Dorsolateral prefrontal cortex (tissue), 122 donors: ENCODE measurements at places on chromosomes 1 and 21.

DNA sequence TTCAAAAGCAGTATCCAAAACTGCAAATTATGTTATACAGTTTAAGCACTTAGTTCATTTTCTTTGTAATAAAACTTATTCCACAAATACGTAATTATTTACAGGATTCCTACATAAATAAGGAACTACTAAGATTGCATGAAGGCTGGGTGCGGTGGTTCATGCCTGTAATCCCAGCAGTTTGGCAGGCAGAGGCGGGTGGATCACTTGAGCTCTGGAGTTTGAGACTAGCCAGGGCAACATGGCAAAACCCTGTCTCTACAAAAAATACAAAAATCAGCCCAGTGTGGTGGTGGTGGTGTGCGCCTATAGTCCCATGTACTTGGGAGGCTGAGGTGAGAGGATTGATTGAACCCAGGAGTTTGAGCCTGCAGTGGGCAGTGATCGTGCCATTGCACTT, 69.3 kb downstream of the POU2F1 start:
- DNase-seq: no peak

GRCh38 chr1:211482306-211482705, 9.7 kb downstream of the RD3 start:
- DNase-seq: no peak

- no peak for DNase-seq
These were observed 596 bp downstream of the CD247 start for GRCh38 chr1:167517535-167518330.

DNA sequence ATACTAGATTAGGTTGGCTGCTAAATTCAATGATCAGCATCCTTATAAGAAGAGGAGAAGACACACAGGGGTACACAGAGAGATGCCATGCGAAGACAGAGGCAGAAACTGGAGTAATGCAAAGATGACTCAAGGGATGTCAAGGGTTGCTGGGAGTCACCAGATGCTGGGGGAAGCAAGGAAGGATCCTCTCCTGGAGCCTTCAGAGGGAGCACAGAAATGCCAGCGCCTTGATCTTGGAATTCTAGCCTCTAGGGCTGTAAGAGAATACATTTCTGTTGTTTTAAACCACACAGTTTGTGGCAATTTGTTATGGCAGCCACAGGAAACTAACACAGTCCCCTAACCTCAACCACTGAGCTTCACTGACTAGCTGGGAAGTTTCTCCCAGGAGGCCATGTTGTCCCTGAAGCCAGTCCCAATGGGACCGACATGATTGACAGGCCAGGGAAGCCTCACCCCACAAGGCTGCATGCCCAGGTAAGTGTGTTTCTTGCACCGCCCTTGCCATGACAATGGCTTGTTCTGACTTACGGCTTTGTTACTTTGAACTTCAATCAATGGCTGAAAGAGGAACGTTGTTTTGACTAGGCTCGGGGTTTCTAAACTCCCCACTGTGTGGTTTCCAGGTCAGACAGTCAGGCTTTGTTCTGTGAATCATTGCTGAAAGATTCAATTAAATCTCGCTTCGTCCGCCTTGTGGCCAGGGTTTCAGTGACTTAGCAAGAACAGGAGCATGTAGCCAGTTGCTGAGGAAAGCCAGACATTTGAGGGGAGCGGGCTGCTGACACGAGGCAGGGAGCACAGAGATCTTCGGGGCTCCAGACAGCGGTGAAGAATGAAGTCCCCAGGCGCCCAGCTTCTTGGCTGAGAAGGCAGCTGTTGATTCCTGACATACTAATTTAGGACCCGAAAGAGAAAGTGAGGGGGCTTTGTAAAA, 62.3 kb downstream of the RUNX1 start:
- DNase-seq: no peak

DNA sequence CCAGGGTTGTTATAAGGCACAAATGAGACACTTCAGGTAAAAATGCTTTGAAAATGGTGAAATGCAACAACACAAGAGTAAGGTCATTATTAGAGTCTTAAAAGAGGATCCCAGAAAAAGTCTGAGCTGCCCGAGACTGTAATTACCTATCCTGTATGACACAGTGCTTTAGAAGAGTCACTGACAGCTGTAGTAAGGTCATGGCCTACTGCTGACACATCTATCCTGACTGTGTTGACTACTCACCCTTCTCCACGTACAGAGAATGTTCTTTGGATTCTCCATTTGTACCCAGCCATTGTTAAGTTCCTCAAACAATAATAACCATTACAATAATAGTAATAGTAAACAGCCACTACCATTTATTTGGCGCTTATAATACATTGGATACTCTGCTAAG, 104.4 kb downstream of the CACHD1 start:
- no peak for DNase-seq

GRCh38 chr21:45126204-45126626, 51.8 kb downstream of the ADARB1 start:
- no peak for DNase-seq

- no peak for DNase-seq
These were observed 441 bp downstream of the PPT1 start for GRCh38 chr1:40096646-40096976.

DNA sequence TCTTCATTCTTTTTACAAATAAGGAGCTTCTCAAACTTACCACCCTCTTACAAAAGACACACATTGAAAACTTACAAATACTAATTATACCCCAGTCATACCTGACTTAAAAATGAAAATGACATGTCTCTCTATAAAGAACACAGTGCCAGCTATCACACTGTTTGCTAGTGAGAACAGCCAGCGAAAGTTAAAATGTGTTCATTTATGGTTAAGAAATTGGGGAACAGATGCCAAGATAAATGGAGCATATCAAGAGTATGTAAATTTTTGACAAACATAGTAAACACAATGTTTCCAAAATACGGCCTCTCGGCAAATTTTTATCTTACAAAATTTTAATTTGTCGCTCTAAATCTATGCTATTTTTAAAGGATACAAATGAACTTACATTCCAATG, 1422.9 kb downstream of the KCNT2 start:
- DNase-seq: no peak

- no peak for DNase-seq
These were observed 660 bp upstream of the RD3 start for GRCh38 chr1:211492511-211493132.

DNA sequence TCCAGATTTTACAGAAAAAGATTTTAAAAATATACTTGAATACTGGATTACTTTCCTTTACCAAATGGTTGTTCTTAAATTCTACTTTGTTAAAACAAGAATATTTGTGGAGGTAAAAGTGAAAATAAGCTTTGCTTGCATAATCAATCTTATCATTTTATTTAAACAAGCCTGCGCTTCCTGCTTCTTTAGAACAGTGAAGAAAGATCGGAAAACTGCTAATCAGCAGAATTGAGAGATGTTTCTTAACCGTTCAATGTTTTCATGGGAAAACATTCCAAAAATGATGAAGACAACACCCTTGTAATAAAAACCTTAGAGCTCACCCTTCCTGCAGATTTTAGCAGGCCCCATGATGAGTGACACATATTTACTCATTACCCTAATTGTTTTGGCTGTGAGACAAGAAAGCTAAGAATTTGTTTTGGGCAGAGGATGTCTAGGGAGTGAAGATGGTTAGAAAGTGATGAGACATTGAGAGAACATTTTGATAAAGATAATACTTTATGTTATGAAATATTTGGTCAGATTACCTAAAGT, 72.6 kb downstream of the TPR start:
- DNase-seq: no peak

DNA sequence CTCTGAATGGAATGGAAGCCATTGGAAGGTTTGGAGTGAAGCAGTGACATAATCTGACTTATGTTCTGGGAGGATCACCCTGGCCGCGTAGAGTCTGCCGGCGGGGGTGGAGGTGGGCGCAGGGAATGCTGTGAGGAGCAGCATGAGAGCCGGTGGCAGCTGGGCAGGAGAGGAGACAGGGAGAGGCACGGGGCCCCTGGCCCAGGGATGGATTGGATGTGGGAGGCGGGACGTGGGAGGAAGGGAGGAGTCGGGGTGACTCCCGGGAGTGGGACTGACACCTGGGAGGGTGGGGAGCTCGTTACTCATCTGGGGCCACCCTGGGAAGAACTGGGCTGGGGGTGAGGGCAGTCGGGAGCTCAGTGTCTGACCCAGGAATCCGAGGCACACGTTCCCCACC, 10.4 kb upstream of the KCNAB2 start:
- no peak for DNase-seq

DNA sequence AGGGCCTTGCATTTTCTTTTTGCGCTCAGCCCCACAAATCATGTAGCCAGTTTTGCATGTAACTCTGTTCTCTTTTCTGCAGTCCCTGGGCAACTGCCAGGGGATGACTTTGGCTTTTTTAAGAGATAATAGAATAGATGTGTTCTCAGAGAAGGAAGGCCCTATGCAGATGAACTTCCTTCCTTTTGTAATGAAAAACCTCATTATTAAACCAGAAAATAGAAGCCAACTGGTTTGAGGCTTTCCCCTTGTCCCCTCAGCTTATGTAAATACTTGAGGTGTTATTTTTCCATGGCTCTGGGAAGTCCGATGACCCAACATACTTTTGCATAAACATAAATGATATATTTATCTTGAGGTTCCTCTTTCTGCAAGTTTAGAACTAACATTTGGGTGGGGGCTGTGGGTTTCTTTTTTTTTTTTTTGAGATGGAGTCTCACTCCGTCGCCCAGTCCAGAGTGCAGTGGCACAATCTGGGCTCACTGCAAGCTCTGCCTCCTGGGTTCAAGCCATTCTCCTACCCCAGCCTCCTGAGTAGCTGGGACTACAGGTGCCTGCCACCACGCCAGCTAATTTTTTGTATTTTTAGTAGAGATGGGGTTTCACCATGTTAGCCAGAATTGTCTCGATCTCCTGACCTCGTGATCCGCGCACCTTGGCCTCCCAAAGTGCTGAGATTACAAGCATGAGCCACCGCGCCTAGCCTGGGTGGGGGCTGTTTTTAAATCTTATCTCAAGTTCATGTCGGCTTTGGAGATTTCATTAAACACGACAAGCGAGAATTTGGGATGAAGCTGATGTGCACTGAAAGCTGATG, 14.4 kb upstream of the FCRL5 start:
- DNase-seq: no peak

- no peak for DNase-seq
These were observed 86.1 kb downstream of the FASLG start for GRCh38 chr1:172745014-172745413.

- no peak for DNase-seq
These were observed 51.7 kb downstream of the ITPKB start for GRCh38 chr1:226687426-226687825.

GRCh38 chr1:11314959-11315358, 42.0 kb downstream of the UBIAD1 start:
- DNase-seq: no peak

- DNase-seq: no peak
These were observed 165.8 kb downstream of the NFIA start for GRCh38 chr1:61247881-61248752.

- peak; percentile 89 for DNase-seq
These were observed 24.7 kb downstream of the CDK18 start for GRCh38 chr1:205528887-205529825.

DNA sequence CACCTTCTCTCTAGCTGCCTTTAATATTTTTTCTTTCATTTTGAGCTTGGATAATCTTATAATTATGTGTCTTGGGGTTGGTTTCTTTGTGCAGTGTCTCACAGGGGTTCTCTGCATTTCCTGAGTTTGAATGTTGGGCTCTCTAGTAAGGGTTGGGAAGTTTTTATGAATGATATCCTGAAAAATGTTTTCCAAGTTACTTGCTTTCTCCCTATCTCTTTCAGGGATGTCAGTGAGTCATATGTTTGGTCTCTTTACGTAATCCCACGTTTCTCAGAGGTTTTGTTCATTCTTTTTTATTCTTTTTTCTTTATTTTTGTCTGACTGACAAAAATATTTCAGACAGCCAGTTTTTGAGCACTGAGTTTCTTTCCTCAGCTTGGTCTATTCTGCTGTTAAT, 55.4 kb upstream of the CCDC190 start:
- no peak for DNase-seq

DNA sequence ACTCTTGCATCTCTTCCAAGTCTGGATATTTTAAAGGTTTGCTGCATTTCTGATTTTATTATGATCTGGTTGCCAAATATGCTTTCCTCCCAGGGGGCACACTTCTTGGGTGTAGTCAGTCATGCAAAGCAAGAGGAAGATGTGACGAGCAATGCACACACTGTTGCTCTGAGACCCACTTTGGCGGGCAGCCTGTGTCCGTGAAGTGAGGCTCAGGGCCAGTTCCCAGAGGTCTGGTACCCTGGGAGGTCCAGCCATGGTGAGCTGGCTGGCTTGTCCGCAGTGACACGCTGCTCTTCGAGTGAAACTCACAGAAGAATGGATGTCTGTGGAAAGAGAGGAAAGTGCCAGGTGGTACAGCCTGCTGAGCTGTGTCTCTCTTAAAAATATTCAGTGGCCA, 52.8 kb upstream of the EDN2 start:
- peak; percentile 30 for DNase-seq

DNA sequence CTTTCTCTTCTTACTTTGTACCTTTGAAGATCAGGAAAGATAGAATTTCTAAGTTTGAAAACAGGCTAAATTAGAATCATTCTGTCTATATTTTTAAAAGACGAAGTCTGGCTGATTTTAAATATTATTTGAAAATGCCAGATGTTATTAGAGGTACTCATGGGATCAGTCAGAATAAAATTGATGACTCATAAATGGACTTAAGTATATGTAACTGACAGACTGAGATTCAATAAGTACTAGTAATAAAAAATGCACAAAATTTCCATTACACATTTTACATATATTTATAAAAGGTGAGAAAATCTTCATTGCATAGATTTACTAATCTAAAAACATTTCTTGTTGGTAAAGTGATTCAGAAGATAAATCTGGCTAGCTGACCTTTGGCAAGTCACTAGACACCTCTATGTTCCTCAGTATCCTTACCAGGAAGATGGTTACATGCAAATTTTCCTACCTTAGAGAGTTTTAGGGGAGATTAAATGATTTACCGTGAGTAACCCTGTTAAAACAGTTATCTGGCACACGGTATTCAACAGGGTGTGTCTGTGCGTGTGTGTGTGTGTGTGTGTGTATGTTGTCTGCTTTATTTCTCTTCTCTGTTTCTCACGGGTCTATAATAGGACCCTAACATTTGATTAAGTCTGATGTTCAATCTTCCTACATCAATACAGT, 189.0 kb downstream of the RUNX1 start:
- DNase-seq: no peak

- no peak for DNase-seq
These were observed 112.5 kb upstream of the SLC44A3 start for GRCh38 chr1:94707321-94708298.

- DNase-seq: no peak
These were observed 48.8 kb downstream of the LAMC2 start for GRCh38 chr1:183234660-183235476.

GRCh38 chr21:32572574-32573420, 12.5 kb downstream of the TCP10L start:
- DNase-seq: no peak

DNA sequence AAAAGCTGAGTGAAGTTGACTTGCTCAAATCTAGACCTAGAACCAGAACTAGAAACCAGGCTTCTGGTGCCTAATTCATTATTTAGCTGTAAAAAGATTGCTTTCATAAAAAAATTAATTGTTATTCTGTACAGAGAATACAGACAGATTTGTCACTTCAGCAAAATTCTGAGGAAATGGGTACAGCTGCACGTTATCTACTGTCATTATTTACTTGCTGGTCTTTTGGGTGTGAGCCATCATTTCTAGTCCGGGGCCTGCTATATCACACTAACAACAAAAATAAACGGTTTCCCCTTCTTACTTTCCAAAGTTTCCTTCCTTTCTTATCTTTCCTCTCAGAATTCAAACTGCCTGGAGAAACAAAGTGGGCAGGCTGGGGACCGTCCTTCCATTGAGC, 68.3 kb downstream of the PTGER3 start:
- no peak for DNase-seq
